ENCODE measurements at places on chromosomes 3 and 15.

DNA sequence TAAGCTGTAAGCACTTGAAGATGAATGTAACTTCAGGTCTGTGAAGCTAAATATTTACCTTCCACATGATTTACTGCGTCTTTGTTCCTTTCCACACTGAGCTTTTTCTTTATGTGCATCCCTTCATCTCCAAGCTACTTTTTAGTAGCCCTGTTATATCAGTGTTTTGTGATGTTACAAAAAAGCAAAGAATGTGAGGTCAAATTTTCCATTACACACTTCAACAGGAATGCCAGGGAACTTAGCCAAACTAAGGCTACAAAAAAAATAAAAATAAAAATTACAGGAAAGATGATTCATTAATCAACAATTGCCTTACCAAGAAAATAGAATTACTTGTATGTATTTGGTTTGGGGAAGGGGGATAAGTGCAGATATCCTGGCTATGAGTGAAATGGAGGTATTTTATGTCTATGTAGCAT lies 73.0 kb downstream of the FILIP1L start:
- no peak for DNase-seq

DNA sequence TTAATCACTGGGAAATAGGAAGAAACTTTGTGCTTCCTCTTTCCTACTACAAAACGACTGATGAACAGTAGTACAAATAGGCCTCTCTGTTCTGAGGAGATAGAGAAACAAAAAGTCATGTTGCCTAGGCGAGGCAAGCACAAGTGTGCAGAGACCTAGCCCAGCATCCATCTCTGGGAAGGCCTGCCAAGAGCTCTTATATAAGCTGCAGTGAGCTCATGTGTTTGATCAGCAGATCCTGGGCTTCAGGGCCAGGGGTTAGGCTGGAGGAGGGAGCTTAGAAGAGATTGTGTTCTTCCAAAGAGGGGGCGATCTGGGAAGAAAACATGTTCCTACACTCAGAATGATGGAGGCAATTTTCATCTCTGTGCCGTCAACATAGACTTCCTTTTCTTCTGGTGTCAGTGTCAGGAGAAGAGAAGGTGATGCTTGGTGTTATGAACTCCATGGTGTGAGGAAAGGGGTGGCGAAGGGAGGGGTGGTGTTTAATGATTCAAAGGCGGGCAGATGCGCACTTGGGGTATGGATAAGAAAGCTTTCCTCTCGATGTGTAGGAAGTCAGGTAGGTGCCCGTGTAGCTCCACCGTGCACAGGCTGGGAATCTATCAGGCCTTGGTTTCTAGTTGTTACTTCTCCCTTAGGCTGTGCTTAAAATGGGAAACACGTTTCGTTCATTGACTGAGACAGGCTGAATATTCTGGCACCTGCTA lies 29.5 kb upstream of the ETV5 start:
- no peak for DNase-seq

DNA sequence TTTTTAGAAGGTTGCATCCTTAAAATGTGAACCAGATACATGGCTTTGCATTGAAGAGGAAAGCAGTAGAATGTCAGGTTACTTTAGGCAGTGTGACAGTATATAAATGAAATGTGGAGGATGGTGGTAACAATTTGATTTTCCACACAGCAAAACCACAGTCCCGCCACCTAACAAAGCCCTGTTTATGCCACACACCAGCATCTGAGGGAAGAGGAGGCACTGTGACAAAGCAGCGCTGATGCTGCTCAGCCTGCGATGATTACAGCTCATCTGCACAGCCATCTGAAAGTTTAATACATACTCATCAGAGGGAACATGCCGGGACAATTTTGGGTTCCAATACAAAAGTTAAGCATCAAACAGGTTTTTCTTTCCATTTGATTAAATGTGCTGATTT lies 8.9 kb downstream of the RNF7 start:
- no peak for DNase-seq

DNA sequence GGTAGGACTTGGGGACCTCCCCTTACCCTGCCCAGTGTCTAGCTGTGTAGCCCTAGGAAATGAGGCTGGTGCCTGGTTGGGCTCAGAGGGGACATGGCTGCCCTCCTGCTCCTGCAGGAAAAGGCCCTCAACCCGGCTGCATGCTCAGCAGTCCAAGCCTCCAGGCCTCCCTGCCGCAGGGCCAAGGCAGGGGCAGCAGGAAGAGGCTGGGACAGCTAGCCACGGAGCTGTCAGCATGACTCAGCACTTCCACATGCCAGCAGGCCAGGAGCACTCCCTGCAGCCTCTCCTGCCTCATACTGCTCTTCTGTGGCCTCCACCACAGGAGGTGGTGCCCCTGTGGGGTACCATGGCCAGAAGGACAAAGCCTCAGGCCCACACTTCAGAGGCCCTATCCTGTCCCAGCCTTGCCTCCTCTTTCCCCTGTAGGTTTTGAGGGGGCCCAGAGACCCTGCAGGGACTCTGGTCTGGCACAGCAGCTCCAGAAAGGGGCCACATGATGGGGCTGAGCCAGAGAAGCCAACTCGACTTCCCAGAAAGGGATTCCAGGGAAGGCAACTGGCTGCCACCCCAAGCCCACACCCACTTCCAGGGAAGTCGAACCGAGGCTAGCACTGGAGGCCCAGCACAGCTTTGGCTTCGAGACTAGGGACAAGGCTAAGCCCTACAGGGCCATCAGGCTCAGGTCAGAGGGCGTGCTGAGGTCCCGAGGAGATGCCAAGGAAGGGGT lies 19.5 kb downstream of the TKT start:
- no peak for DNase-seq

DNA sequence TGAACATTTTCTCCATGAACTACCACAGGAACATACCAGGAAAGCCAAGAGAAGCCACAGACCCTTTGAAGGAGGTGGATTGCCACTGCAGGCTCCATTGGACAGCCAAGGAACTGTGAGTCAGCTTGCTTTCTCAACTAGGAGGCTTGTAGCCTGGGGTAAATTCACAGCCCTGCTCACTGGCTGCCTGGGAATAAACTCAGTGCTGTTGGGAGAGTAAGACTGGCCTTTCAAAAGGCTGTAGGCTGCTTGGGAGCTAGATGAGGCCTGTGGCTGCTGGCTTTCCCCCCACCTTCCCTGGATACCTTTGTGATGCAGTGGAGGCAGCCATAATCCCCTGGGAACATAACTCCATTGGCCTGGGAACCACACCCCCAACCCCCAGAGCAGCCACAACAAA lies 223.5 kb upstream of the RBMS3 start:
- DNase-seq: no peak

DNA sequence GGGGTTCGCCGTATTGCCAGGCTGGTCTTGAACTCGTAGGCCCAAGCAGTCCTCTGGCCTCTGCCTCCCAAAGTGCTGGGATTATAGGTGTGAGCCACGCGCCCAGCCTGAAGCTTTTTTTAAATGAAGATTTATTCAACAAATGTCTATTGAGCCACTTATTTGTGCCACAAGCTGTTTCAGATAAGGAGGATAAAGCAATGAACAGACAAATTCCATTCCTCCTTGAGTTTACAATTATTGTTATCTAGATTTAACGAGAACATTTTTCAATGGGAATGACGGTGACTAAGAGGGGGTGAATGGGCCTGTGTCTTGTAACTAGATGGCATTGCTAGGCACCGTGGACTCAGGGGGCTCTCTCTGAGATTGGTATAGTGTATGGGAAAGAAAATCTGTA lies 10.2 kb downstream of the PPARG start:
- DNase-seq: no peak

GRCh38 chr15:58448906-58449305 lies 17.1 kb downstream of the LIPC start:
- DNase-seq: no peak

DNA sequence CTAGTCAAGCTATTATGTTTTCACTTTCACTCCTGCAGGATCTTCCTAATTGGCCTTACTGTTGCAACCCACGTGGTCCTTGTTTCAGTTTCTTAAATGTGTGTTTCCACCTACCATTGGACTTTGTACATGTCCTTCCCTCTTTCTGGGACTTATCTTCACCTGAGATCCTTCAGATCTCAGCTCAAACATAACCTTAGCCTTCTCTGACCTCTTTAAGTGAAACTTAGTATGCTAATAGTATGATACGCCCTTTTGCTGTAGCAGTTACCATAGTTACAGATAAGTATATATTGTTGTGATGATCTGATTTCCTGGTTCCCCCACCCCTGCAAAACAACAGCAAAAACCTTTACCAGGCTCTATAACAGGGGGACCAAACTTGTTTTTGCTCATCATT lies 35.2 kb downstream of the U2SURP start:
- DNase-seq: no peak

- DNase-seq: no peak
Observed at GRCh38 chr15:41698779-41699178, 38.6 kb downstream of the MGA start.

- peak; percentile 48 for DNase-seq
Observed at GRCh38 chr3:171458071-171458863, 1.9 kb downstream of the TNIK start.

GRCh38 chr3:139281096-139281495 lies 62.7 kb upstream of the MRPS22 start:
- no peak for DNase-seq

DNA sequence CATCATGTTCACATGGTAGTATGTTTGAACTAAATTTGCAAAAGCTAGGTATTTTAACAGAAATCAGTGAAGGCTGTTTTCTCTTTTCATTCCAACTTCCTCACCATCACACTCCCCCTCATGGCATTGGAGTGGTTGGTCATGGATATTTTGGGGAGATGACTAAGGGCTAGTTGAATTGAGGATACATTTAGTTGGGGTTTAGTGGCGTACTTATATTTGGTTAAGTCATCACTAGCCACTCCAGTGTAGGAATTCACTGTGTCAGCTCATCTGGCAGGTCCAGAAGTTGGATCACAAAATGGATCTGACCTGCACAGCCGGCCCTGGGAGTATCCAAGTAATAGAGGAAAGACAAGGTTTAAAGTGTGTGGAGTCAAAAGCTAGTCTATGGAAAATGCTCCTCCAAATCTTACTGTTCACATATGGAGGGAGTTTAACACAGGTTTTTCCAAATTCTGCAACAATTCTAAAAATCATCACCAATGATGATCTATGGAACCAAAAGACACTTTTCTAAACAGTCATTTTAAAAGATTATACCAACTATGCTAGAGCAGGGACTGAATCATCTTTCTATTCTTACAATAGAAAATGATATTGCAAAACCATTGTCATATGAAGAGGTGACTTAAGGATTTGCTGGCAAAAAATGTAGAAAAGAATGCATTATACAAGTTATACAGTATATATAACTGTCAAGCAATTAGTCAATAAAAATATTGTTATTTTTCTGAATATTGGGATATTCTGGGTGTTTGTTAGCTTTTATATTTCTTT lies 247.8 kb upstream of the PEX5L start:
- no peak for DNase-seq

- DNase-seq: no peak
Observed at GRCh38 chr3:145224886-145225285, 936.1 kb downstream of the PLOD2 start.

- DNase-seq: no peak
Observed at GRCh38 chr3:149114458-149114857, 15.0 kb upstream of the HPS3 start.

- DNase-seq: peak; percentile 1
Observed at GRCh38 chr15:77026501-77027110, 31.7 kb downstream of the PSTPIP1 start.

GRCh38 chr3:65019443-65020055 lies 331.7 kb upstream of the ADAMTS9 start:
- DNase-seq: no peak

GRCh38 chr3:186315581-186316354 lies 46.3 kb downstream of the DGKG start:
- no peak for DNase-seq

DNA sequence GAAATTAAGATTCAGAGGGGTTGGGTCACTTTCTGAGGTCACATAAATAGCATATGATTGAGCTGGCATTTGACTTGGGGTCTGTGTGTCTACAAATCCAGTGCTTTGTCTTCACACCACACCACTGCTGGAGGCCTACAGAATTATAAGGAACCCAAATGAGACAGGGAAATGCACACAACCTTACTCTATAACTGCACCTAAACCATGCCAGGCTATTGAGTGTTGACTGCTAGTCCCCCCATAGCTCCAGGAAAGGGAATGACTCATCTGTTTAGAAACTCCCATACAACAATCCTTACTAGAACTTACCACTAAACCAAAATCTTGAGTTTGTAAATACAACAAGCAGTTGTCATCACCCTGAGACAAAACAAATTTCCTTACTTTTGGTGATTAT lies 16.9 kb upstream of the TSC22D2 start:
- no peak for DNase-seq
